ENCODE measurements at places on chromosomes 4 and X. TPM values are rescaled to one million over a fixed set of nuclear protein-coding genes. Genes with fewer than 3 reads are reported as not detected.

RNF150 gene
- 9.0 TPM for polyA plus RNA-seq

TMPRSS11F gene
- polyA plus RNA-seq = not detected

SMIM31 gene
- 23.4 TPM for polyA plus RNA-seq

RBM47 gene
- 98.4 TPM for polyA plus RNA-seq

CTAG2 gene
- polyA plus RNA-seq = not detected

NLGN4X gene
- polyA plus RNA-seq = 7.2 TPM

GAGE12E gene
- polyA plus RNA-seq = not detected

FABP2 gene
- polyA plus RNA-seq = 146 TPM

SHOX gene
- polyA plus RNA-seq = 0.01 TPM

VCX gene
- polyA plus RNA-seq = not detected

CLNK gene
- polyA plus RNA-seq = 0.52 TPM

STATH gene
- polyA plus RNA-seq = not detected

MED14 gene
- polyA plus RNA-seq = 69.1 TPM

ATP2B3 gene
- 1.6 TPM for polyA plus RNA-seq

CENPE gene
- polyA plus RNA-seq = 5.9 TPM

MANBA gene
- 25.3 TPM for polyA plus RNA-seq

GAGE2A gene
- not detected for polyA plus RNA-seq

AKAP14 gene
- 0.40 TPM for polyA plus RNA-seq
